ENCODE measurements at places on chromosomes 6 and 20. TPM values are rescaled to one million over a fixed set of nuclear protein-coding genes. Genes with fewer than 3 reads are reported as not detected.

- no peak for DNase-seq
Observed at GRCh38 chr20:41902346-41902745, 284.2 kb upstream of the CHD6 start.

GRCh38 chr20:20549267-20549612, 163.2 kb downstream of the RALGAPA2 start:
- no peak for DNase-seq

- no peak for DNase-seq
Observed at GRCh38 chr20:9059931-9060330, 9.0 kb upstream of the PLCB4 start.

- DNase-seq, result no peak
Observed at GRCh38 chr6:94341173-94341572, 921.8 kb upstream of the EPHA7 start.

Gene PAQR8
- 4.3 TPM for total RNA-seq

DNA sequence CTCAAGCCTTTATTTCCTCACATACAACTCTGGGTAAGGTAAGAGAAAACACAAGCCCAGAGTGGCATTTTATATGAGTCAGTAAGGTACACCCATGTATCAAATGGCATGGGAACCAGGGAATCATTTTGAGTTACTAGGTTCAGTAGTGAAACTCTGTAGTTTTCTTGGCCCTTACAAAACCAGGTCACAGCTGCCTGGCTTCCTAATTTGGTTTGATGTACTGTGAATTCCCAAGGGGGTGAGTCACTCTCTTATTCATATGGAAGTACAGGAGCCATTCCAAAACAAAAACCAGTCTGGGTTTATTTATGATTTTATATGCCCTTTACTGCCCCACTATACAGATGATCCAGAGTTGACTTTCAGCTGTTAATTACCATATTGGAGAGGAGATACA, 70.7 kb downstream of the PDE7B start:
- no peak for DNase-seq

DNA sequence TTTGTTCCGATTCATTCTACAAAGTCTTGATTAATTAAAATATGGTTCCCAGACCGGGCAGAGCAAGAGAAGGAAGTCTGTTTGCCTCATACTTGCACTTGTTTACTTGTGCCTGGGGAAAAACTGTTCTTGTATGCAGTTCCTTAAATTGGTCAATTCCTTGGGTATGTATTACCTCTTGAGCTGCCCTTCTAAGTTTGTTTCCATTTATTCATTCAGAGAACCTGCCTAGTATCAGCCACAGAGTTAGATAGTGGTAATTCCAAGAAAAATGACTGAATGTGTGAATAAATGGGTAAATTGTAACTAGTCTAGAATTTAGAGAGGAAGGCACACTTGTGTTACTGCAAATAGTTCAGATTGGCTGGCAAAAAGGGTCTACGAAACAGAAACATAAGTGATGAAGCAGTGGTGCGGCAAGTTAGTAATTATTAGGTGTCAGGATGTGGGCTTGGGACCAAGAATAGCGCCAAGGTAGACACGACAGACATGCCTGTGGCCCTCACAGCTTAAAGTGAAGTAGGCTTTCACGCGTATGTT, 525 bp upstream of the MAK start:
- DNase-seq, result no peak

DNA sequence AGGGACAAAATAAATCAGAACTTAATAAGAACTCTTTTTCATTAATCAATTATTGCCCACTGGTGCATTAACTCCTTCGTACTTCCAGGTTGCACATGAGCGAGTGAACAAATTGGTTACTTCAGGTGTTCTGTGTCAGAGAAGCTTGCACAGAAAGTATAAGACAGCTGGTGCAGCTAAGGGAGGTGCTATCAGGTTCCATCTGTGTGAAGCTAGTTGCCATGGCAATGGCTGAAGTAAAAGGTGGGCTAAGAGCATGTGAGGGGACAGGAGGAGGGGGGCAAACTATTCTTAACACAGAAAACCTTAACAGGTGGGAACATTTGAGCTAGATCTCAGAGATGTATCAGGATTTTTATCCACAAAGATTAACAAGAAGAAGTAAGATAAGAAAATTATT, 81.6 kb downstream of the MANEA start:
- no peak for DNase-seq

GRCh38 chr6:85506441-85507093, 56.7 kb downstream of the NT5E start:
- DNase-seq, result no peak

DNA sequence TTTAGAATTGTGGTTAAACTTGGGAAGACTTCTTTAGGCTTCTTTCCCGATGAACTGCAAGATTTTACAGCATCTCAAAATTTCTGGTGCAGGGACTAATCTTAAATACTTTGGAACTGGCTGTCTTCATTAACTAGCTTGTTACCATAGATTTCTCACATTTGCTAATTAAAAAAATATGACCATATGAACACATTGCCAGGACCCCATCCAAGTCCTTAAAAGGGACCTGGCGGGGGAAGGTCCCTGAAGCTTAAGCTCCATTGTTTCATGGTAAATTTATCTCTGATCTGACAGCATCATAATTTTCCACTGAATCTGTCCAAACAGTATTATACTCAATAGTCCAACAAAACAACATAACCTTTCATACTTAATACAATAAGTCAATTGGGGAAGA, 517.8 kb upstream of the FLRT3 start:
- no peak for DNase-seq

DNA sequence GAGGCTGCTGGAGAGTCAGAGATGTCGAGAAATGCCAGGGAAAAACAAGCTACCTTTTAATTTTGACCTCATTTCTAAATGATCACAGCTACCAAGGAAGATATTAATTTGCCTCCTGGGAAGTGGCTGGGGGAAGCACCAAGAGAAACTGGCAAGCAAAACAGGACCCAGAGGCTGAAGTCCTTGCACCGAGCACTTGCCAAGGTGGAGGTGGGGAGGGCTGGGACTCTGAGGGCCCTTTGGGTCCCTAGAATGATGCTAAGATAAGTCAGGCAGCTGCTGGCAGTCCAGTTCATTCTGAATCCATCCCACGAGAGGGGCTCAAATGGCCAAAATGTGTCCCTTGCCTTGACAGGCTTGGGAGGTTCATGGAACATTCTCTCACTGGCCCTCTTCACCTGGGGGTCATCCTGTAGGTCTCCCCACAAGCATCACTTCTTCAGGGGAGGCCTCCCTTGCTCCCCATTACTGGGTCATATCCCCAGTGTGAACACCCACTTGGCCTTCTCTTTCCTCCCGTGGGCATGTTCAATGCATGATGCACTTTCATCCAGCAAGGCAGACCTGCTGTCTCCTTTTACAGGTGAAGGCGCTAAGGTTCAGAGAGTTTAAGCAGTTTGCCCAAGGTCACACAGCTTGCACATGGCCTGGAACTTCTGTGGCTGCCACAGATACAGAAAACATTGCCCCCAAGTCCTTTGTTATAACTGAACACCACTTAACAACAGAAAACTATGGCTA, 39.1 kb upstream of the BLCAP start:
- DNase-seq, result no peak

DNA sequence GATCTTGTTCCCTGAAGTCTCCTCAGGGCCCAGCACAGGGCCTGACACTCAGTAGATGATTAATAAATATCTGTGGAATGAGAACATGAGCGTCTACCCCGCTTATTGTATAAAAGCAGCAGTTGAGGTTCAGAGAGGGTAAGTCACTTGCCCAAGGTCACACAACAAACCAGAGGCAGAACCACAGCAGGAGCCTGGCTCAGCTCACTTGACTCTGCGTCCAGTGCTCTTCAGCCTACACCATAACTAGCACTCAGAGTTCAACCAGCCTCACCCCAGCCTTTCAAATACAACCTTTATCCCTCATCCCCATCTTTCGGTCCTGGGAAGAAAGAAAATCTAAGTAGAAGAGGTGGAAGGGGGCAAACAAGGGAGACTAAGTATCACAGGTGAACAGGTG, 24.9 kb upstream of the NOL4L start:
- no peak for DNase-seq

GRCh38 chr20:48737434-48738093, 90.2 kb downstream of the PREX1 start:
- no peak for DNase-seq

GRCh38 chr6:142881761-142882160, 63.2 kb downstream of the HIVEP2 start:
- no peak for DNase-seq

GRCh38 chr20:32006841-32007786, 3.1 kb upstream of the CCM2L start:
- no peak for DNase-seq

GRCh38 chr20:44221368-44221954, 10.9 kb upstream of the OSER1 start:
- DNase-seq, result no peak

Gene FAM209B
- total RNA-seq, result not detected

DNA sequence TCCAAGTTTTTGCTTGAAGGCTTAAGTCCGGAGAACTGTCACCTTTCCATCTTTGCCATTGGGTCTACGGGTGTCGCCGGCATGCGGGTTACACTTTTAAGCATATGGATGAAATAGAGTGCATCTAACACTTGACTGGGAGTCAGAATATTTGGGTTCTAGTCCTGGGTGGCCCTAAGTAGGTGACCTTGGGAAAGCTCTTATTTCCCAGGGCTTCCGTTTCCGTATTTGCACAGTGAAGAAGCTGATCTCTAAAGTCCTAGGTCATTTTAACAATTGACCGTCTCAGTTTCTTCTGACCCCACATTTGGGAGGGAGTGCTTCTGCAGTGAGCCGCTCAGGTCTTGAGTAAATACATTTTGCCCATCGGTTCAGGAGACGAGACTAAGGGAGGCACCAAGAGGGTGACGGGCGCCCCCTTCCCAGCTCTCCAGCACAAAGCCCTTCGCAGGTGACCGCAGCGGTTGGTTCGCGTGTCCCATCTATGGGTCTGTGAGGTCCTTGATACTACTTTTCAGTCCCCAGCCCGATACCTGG, 651 bp upstream of the BLTP3A start:
- no peak for DNase-seq

Gene EGFL8
- total RNA-seq, result 10.2 TPM

- no peak for DNase-seq
Observed at GRCh38 chr6:138637822-138638221, 135.7 kb upstream of the CCDC28A start.

- DNase-seq, result no peak
Observed at GRCh38 chr6:42846505-42846904, 32.9 kb upstream of the RPL7L1 start.

DNA sequence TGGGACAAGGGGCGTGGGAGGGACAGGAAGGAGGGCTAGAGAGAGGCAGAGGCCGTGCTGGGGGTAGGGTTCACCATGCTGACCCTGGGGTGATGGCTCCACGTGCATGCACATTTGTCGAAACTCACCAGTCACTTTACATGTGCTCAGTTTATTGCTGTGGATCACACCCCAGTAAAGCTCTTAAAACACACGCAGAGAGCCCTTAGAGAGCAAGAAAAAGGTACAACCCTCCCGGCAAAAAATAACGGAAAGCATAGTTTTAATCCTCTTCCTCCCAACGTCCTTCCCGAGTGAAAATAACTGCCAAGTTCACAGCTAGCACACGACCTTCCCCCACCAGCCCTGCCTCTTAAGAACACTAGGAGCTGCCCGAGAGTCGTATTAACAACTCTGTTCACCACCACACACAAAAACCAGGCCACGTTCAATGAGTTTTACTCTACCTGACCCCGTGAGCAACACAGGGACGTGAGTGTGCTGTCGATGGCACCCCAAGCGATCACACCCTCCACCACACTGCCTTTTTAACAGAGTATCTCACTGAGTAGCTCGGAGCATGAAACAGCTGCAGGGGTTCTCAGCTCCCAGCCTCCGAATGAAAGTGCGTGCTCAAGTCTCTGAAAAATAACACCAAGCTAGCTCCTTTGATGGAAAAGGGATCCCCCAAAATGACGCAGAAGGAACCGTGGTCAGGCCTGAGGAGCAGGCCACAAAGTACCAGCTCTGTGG, 39.7 kb downstream of the TAF4 start:
- DNase-seq, result no peak

Gene RAB44
- total RNA-seq, result 0.29 TPM

Measured in breast epithelium (tissue), 4 donors.